Aortic smooth muscle cell (primary cell): ENCODE measurements at places on chromosomes 12 and 14. TPM values are rescaled to one million over a fixed set of nuclear protein-coding genes. Genes with fewer than 3 reads are reported as not detected.

The APOLD1 gene
- total RNA-seq = 10.6 and 17.8 TPM in 2 replicates

The MYH7 gene
- not detected in 2 replicates for total RNA-seq

The PTHLH gene
- 6.0 and 15.5 TPM in 2 replicates for total RNA-seq

The DNAH10 gene
- 0.13 TPM in 1 of 2 replicates, not detected in the other for total RNA-seq

The DTX1 gene
- total RNA-seq = not detected in 2 replicates

The TAS2R42 gene
- total RNA-seq = not detected in 2 replicates

The KRT77 gene
- total RNA-seq = not detected in 2 replicates

The ACVRL1 gene
- total RNA-seq = 58.4 and 61.3 TPM in 2 replicates

The OR4E2 gene
- not detected in 2 replicates for total RNA-seq

The SRRM4 gene
- total RNA-seq = not detected in 2 replicates
